Activated T-helper 17 cell treated with anti-CD3 and anti-CD28 coated beads, Interleukin-2, amount 50 U/mL, for 72 hours (primary cell): ENCODE measurements at places on chromosomes 2 and 18. TPM values are rescaled to one million over a fixed set of nuclear protein-coding genes. Genes with fewer than 3 reads are reported as not detected.

- ATAC-seq: no peak
These were observed 165.7 kb downstream of the LNPK start for GRCh38 chr2:175836361-175836760.

- ATAC-seq: no peak
These were observed 376.8 kb upstream of the ID2 start for GRCh38 chr2:8304821-8305766.

DNA sequence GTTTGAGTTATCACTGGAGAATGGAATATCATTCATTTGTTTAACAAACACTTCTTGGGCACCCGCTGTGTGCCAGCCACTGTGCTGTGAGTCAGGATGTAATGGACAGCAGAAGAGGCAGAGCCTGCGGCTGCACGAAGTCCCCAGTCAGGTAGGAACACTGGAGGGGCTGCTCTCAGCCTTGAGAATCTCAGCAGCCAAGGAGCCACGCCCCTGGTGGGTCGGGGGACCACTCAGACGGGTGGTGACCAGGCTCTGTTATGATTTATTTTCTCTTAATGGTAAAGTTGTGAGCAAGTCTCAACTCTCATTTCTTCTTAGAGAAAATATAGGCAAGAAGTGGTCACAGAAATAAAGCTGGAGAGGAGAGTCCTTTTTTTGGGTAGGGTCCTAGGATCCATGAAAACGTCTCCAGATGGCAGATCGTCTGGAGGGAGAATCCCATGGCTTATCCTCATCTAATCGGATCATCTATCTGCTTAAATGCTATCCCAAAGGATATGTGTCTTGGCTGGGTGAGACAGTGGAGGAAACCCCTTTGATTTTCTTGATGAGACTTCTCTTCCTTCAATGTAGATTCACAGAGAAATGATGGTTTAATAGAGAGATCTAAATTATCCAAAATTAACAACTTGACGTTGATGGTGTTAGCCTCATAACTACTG, 129.1 kb upstream of the LGALSL start:
- no peak for ATAC-seq

GRCh38 chr2:197234671-197235191, 75.8 kb downstream of the ANKRD44 start:
- ATAC-seq: no peak

DNA sequence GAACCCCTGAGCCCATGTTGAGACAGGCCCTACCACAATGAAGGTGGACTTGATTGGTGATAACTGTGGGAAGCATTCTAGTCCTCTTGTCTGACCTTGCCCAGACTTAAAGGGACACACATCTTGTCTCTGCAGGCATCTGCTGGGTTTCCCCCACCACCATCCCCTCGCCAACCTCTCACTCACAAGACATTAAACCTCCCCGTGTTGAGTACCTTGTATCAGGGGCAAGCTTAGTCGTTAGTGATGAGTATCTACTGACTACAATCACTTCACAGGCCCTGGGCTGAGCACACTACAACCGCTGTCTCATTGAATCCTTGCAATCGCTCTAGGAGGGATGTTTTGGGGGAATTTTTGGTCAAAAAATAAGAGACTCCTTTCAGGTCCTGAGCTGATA, 86.0 kb downstream of the ICOS start:
- ATAC-seq: peak; percentile 17

- no peak for ATAC-seq
These were observed 26.4 kb downstream of the KCNIP3 start for GRCh38 chr2:95323347-95324155.

- no peak for ATAC-seq
These were observed 580.6 kb upstream of the CDH2 start for GRCh38 chr18:28757466-28758008.

- ATAC-seq: no peak
These were observed 335.6 kb downstream of the EIPR1 start for GRCh38 chr2:3041841-3042600.

GRCh38 chr2:27379836-27380625, 503 bp downstream of the ZNF513 start:
- peak; percentile 69 for ATAC-seq

DNA sequence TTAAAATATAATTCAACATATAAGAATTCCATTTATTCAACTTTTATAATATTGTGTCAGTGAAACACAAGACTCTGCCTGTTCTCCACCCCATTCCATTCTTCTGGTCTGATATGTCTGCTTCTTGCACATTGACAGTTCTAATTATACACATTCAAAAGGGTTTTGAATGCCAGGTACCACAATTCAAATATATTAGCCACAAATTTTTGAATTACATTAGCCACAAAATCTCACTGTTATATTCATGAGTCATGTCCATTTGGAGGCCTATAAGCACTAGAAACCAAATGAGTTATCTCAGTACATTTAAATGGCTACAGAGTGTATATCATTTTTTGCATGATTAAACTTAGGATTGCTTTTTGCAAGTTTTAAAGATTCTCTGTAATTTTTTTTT, 72.1 kb downstream of the CCDC150 start:
- no peak for ATAC-seq

GRCh38 chr18:45423659-45424058, 191.6 kb upstream of the SLC14A2 start:
- ATAC-seq: no peak

DNA sequence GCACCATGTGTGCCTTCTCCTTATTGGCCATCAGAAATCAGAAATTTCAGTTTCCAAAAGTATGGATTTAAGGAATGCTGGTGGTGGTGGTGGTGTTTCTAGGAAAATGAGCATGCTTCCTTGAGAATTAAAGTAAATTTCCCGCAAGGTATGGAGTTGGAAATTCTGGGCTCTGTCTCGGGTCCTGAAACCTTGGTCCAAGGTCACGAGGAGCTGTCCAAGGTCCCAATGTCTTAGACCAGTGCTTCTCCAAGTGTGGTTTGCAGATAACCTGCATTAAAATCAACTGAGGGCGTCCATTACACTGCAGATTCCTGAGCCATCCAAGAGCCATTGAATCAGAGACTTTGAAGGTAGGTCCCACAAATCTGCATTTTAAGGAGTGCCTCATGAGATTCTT, 210.9 kb upstream of the PKDCC start:
- ATAC-seq: no peak

GRCh38 chr2:128637481-128638155, 318.9 kb upstream of the HS6ST1 start:
- ATAC-seq: no peak

DNA sequence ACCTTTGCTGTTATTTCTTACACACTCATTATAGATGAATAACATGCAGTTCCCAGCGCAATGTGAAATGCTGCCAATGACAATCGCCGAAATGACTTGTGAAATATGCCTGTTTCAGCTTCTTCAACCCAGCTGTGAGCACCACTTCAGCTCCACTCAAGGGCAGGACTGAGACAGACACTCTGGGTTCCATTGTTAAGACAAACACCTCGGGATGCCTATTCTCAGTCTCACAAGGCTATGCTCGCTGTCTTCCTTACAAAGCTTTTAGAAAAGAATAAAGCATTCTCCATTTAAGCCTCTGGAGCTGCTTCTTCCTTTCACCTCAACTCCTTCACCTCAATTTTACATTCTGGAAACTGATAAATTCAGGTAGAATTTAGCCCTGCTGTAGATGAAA, 4.2 kb downstream of the CBLN2 start:
- no peak for ATAC-seq

Gene LYG2
- total RNA-seq: not detected

Gene CYRIA
- total RNA-seq: 0.06 TPM

Gene MTA3
- 30.9 TPM for total RNA-seq
